Stimulated activated CD4-positive, alpha-beta T cell treated with anti-CD3 and anti-CD28 coated beads, TNF-alpha, amount 100 ng/mL, for 1 hour (primary cell): ENCODE measurements at places on chromosomes 1 and 21.

DNA sequence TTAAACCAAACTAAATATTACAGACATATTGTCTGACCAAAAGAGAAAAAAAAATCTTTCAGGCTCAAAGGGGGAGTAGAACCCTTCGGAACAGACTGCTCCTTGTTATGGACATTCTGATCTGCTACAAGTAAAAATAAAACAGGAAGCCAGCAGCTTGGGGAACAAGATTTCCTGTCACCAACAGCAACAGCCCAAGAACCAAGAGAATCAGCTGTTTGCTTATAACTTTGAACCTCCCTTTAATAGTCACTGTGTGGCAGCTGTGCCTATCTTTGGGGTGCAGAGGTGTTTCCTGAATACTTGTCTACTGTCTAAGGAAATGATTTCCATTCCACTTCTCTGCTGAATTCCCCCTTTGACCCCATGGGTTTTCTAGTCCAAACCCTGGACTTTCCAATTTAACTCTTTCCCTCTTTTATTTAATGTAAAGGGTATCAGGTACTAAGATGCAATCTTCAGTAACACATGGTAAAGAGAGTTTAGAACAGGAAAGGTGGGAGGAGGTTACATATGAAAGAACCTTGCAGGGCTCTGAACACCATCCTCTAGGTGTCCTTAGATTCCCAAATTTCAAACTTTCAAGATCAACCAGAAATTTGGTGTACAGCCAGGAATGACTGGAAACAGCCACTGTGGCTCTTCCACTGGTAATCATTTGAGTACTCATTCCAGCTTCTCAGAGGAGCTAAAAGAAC, 38.6 kb downstream of the GPR3 start:
- DNase-seq: no peak

- DNase-seq: no peak
Observed at GRCh38 chr1:232667778-232668165, 37.8 kb upstream of the SIPA1L2 start.

GRCh38 chr1:13583595-13583965, at the start of gene PDPN:
TSS of gene PDPN (plus strand) at chr1:13583832. CDS start at chr1:13584034, 202 bp downstream.
- no peak for DNase-seq

DNA sequence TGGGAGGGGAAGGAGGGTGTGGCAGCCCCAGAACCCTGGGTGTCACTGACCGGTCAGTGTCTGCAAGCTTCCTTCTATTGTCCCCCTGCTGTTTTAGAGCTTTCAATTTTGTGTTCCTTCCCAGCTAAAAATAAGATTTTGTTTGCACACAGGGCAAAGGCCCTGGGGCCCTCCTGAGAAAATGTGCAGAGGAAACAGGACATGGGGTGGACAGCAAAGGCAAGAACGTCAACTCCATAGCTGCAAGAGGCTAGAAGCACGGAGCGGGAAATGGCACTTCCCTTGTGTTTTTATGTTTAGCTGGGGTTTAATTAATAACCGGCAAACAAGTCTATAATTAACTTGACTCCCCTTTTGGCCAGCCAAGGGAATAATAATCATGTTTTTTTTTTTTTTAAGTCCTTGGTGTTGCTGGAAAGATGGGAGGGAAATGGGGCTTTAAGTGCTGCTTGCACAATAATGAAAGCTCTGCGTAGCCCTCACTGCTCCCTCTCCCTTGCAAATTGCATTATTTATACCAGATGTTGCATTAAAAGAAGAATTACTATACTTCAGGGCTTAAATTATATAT, 261.4 kb upstream of the USP24 start:
- no peak for DNase-seq

GRCh38 chr1:84973498-84974334, 23.2 kb downstream of the MCOLN2 start:
- DNase-seq: no peak

DNA sequence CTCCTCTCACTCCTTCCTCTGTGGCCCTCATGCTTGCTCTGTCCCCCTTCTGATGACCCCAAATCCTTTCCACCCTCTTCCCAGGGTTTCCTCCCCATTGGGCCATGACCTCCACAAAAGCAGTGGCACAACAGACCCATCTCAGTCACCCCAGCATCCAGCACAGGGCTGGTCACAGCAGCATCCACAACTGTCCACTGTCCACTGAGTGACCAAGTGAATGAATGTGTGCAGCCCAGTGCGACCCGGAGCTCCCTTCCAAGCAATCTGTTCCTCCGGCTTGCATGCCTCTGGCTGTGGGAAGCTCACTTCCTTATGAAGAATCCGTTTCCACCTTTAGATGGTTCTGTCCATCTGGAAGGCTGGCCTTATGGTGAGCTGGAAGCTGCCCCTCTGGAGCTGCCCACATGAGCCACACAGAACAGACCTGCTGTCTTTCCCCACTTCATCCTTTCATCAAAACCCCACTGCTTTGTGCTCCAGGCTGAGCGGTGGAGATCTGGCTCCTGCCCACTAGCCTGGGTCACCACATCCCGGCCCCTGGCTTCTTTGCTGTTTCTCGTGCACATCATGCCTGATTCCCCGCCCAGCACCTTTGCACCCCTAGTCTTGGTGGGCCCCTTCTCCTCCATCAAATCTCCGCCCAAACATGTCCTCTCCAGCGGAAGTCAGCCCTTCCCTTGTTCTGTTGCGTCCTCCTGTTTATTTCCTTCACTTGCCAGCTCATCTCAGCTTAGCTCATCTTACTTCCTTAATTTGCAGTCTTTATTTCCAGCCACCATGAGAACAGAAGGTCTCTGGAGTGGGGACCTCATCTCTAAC, 56.4 kb downstream of the EDN2 start:
- DNase-seq: no peak

- DNase-seq: no peak
Observed at GRCh38 chr1:156281693-156282478, 739 bp downstream of the SMG5 start.

GRCh38 chr21:31186916-31187315, 148.6 kb upstream of the KRTAP19-8 start:
- no peak for DNase-seq

DNA sequence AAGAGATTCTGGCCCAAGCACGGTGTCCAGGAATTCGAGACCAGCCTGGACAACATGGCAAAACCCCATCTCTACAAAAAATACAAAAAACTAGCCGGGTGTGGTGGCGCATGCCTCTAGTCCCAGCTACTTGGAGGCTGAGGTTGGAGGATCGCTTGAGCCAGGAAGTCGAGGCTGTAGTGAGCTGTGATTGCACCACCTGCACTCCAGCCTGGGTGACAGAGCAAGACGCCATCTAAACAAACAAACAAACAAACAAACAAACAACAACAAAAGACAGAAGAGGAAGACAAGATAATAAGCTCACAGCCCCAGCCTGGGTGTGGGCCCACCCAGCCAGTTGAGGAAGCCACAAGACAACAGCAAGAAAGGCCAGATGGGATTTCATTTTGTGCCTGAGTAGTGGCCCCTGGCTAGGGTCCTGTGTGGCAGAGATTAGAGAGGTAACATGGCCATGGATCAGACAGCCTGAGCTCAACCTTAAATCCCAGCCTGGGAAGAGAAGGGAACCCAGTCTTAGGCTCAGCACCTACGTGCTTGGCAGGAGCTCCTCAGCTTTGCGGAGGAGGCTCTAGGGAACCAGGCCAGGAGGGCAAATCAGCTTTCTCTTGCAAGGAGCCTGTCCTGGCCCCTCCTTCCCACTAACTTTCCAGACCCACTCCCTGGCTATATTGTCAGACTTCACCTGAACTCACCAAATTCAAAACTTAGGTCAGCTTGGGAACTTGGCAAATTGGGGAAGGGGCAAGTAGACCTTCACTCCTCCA, 4.9 kb upstream of the BEST4 start:
- DNase-seq: no peak

GRCh38 chr1:179043266-179043665, 17.6 kb downstream of the FAM20B start:
- no peak for DNase-seq

DNA sequence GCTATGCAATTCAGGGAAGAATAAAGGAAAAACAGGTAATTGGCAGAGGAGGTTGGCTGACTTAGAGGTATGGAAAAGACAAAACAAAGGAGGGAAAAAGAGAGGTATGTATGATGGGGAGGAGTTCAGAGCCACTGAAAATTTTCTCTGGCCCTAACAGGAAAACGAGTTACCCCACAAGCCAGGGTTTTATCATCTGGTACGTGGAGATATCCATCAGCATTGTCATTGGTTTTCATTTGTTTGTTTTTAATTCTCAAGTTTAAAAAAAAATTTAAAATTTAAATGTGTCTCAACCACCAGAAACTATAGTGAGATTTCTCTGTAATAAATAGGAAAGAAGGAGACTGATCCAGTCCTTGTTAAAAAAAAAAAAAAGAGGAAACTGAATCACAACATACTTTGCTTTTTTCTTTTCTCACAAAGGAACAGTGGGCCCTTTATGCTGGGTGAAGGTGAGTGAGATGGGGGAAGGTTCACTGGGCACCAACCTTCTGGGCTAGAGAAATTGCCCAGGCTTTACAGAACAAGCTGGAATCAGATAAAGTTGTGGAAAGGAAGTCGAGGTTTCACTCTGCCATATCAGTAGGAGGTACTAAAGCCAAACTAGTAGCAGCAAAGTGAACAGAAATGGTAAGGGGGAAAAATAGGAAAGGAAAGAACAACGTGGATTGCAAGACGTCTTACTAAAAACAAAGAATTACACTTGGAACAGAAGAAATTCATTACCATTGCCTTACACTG, 2.7 kb downstream of the IFNAR2 start:
- DNase-seq: no peak

DNA sequence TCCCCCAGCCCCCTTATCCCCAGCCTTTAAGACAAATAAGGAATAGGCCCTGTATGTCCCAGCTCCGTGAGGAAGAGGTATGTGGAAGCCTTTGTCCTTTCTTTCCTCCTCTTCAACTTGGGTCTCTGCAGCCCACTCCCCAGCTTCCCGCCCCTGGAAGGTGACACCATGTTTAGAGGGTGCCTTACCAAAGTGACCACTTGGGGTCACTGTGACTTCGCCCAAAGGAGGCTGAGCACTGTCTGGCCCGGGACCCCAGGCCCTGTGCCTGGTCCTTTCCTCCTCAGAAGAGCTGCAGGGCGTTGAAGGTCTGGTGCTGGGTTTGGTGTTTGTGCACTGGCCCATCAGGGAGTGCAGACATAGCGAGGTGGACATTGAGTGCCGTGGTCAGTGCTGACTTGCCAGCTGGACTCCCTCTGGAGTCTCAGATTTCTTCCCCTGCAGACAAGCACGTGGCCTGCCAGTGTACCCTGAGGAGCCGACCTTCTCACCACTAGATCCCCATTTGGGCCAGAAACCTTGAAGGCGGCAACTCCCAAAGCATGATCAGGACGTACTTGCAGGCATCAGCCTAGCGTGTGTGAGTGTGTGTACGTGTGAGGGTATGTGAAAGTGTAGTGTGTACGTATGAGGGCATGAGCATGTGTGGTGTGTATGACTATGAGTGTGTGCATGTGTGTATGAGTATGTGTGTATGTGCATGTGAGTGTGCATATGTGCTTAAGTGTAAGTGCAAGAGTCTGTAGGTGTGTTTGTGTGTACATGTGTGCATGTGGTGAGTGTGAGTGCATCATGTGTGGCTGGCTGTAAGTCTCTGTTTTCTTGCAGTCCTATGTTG, 181.4 kb upstream of the KIAA0040 start:
- DNase-seq: no peak

DNA sequence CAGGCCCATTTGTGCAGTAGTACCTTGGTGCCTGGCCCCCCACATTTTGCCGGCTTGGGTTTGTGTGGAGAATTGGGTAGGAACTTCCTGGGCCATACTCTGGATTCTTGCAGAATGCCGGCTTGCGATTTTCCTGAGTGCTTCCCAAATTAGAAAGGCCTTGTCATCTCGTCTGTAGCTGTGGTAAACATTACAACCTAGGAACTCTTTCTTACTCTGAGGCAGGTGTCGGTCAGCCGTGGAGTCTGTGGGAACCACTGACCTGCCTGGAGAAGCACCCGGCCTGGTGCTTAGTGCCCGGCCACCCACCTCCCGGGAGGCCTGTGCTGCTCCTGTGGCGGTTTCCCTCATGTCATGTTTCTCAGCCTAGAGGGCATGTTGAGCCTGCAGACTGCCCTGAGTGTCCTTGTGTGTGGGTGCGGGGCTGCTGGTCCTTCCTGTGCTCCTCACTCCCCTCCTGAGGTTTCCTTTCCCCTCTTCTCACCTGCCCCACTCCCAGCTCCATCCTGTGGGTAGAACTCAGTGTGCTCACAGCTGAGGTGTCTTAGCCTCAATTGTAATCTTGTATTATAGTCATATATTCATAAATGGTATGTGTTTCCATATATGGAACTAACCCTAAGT, 64.7 kb downstream of the S100B start:
- DNase-seq: no peak

DNA sequence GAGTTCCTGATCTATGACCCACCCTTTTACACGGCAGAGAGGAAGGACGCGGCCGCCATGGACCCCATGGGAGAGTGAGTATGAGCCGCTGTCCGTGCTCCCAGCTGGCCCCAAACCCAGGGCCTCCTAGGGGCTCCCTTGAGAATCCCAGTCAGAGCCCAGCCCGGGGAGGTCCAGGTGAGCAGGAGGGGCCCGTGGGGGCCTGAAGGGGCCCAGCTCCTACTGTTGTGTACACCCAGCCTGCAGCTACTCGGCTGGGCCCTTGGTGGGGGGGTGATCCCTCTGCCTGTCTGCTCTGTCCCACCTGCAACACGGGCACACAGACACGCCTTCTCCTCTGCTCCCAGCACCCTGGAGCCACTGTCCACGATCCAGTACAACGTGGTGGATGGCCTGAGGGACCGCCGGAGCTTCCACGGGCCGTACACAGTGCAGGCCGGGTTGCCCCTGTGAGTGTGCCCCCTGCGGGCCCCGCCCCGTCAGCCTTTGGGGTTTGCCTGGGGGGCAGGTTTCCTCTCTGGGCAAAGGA, 28.6 kb upstream of the LRRC3 start:
- DNase-seq: no peak

- DNase-seq: no peak
Observed at GRCh38 chr1:205581321-205581980, 50.4 kb downstream of the ELK4 start.

GRCh38 chr1:86441997-86442396, 18.0 kb downstream of the CLCA2 start:
- DNase-seq: no peak

GRCh38 chr1:39199593-39199992, 4.9 kb upstream of the MACF1 start:
- no peak for DNase-seq

- no peak for DNase-seq
Observed at GRCh38 chr1:200162258-200162657, 134.7 kb downstream of the NR5A2 start.

DNA sequence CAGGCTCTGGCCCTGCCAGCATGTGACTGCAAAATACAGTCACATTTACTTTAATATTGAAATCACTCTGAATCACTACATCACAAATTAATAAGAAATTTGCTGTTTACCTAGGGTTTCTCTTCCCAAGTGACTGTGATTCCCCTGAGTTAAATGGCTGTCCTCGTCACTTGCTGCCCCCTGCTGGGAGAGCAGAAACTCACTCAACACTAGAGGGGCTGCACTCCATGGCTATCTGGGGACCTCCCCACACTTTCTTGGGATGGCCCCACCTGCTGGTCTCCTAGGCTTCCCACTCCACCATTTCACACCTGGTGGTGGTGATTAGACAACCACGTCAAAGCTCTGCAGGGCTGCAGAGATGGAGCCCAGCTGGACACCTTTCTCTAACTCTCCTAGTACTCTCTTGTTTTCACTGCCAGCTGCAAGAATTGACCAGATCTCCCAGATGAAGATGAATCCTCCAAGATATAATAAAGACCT, 63.4 kb downstream of the CD2 start:
- peak; percentile 54 for DNase-seq
